Activated T-helper 9 cell treated with anti-CD3 and anti-CD28 coated beads, Interleukin-2, amount 50 U/mL, for 16 hours (primary cell): ENCODE measurements at places on chromosomes 5 and 9.

DNA sequence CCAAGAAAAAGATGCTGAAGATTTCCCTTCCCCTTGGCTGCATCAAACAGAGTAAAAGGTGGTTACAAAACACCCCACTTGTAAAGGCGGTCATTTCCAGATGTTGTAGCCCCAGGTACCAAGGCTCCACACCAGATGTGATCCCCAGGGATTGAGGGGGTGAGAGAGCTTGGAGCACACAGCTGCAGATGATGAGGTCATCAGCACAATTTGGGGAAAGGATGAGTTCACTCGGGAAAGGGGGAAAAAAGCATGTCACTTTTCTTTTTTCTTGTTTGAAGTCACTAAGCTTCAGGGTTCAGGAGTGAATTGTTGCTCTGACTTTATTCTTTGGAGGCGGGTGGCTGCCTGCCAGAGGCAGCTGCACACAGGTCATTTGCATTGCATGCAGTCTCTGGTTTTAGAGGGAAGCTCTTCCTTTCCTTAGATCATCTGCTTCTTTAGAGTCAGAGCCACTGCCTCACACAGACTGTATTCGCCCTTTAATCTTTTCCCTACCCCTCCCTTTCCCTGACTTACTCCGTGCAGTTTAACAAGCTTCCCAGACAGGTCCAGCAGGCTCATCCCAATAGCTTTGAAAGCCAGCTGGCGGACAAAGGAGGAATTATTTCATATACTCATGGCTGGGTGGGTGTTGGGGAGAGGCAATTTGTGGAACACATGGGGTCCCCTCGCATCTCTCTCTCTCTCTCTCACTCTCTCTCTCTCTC, 409.3 kb upstream of the SLC24A2 start:
- no peak for DNase-seq

GRCh38 chr9:134188386-134189144, 24.2 kb upstream of the RNU6ATAC start:
- DNase-seq: no peak

GRCh38 chr5:140107312-140108092, 6.4 kb upstream of the PURA start:
- DNase-seq: peak; percentile 91

GRCh38 chr5:135223891-135224625, 175.0 kb downstream of the MACROH2A1 start:
- DNase-seq: no peak

- no peak for DNase-seq
Measured at GRCh38 chr9:5978523-5978922, 36.9 kb downstream of the RANBP6 start.

DNA sequence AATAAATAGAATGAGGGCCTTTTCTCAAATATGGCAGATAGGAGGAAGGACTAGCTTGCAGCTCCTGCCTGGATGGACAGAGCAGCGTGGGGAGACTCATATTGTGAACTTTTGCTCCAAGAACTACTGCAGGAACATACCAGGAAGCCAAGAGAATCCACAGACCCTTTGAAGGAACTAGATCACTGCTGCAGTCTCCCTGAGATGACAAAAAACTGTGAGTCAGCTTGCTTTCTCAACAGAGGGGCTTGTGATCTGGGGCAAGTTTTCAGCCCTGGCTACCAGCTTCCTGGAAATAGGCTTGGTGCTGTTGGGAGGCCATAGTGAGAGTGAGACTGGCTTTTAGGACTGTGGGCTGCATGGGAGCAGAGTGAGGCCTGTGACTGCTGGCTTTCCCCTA, 170.6 kb upstream of the TRIM32 start:
- DNase-seq: no peak

DNA sequence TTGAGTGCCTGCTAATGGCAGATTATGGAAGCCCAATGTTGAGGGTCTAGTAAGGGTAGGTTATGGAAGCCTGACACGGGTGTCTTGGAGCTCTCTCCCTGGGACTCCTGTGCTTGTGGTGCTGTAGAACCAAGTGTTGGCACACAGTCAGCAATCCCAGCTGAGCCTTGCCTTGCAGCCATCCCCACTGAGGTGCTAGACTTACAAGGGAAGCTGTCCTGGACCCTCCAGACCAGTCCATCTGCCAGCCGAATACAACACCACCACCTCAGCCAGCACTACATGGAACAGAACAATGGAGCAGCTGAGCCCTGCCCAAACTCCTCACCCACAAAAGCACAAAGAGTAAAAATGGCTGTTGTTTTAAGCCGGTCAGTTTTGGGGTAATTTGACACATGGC, 90.5 kb upstream of the DNAH5 start:
- no peak for DNase-seq

- DNase-seq: no peak
Measured at GRCh38 chr5:72300590-72301339, 19.3 kb downstream of the MRPS27 start.
